ENCODE measurements at places on chromosomes 6 and 20.

DNA sequence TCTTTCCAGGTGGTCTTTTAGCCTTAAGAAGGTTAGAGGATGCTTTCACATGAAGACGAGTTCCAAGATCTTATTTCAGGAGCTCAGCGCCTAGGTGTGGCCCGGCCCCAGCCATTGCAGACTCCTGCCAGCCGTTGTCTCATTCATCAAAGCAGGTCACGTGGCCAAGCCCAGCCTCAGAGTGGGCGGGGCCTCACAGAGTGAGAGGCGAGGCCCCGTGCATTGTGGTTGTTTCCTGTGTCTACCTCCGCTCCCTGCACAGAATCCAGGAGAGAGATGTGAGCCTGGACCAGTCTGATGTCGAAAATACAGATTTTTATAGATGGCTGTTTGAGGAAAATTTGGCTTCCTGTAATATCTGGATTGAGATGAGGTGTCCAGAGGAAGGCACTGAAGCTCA is 49.2 kb upstream of the CST5 start:
- DNase-seq: no peak

GRCh38 chr20:51020657-51021056 is 2.2 kb downstream of the KCNG1 start:
- no peak for DNase-seq

DNA sequence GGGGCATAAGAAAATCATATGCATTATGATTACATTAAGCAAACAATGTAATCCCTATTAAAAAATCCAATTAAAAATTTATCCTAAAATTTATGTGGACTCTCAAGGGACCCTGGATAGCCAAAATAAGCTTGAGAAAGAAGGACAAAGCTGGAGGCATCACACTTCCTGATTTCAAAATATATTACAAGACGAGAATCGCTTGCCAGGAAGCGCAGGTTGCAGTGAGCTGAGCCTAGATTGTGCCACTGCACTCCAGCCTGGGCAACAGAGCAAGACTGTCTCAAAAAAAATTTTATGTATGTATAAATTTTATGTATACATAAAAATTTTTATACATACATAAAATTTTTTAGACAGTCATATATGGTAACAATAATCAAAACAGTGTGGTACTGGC is 48.5 kb upstream of the GCNT2 start:
- DNase-seq: no peak

GRCh38 chr6:160070831-160071230 is 50.8 kb upstream of the SLC22A1 start:
- DNase-seq: no peak

GRCh38 chr6:14995966-14996602 is 249.8 kb upstream of the JARID2 start:
- DNase-seq: no peak

GRCh38 chr6:110183292-110183885 is 3.2 kb downstream of the CDC40 start:
- no peak for DNase-seq

GRCh38 chr6:138785980-138786379 is 9.9 kb upstream of the ECT2L start:
- DNase-seq: no peak

All from ELR (cell line).